ENCODE measurements at places on chromosomes 5 and 9.

DNA sequence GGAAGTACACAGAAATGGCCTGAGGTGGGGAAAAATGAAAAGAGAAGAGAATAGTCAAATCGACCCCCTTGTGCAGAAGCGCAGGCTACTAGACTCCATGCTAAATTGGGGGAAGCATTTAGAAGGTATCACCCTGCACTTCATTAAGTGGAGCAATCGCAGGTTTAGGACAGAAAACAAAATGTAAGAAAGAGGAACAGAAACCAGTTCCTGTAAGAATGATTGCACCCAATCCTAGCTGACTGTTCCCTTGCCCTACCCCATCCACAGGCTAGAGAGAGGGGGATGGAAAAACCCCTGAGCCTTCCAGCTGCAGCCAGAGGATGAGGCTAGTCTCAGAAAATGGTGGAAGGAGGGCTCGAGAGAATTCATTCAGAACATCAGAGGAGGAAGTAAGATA is 23.9 kb upstream of the PPP1R2B start:
- no peak for DNase-seq

- DNase-seq = no peak
These were observed 22.4 kb downstream of the SLC9A3 start for GRCh38 chr5:501831-502184.

- DNase-seq = no peak
These were observed 57.6 kb downstream of the JAK2 start for GRCh38 chr9:5042661-5043178.

DNA sequence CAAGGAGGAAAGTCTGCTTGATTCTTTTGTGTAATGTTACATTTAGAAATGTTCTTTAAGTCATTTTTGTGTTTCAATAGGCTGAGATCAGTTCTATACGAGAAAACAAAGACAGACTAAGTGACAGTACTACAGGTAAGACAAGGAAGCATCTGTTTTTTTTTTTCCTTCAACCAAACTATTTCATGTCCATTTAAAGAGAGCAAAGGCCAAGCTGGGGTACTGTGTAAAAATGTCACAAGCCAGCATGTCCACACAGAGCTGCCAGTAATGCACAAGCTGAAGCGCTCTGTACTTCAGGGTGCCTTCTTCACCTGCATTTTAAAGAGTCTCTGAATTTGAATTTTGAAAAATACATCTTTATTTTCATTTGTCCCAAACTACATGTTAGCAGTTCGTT is 20.2 kb upstream of the TTC23L start:
- no peak for DNase-seq

- no peak for DNase-seq
These were observed 20.8 kb upstream of the CAVIN4 start for GRCh38 chr9:100557053-100557452.

DNA sequence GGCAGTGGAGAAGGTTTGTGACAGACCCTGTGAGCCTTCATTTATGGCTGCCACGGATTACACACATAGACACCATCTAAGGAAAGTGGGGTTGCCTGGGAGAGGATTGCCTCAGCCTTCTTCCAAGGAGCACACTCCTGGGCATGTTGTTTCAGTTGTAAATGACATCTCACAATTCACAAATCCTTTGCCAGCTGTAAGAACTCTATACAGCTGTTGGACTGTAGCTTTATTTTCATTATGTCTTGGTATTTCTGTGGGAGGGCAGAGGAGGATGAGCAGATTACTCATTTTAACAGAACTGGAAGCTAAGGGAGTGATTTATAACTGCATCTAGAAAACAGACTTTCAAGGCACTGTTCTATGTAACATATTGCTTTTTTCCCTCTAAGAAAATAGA is 25.6 kb downstream of the MELK start:
- DNase-seq = peak; percentile 28

GRCh38 chr5:107968998-107969397 is 298.3 kb upstream of the EFNA5 start:
- DNase-seq = no peak

DNA sequence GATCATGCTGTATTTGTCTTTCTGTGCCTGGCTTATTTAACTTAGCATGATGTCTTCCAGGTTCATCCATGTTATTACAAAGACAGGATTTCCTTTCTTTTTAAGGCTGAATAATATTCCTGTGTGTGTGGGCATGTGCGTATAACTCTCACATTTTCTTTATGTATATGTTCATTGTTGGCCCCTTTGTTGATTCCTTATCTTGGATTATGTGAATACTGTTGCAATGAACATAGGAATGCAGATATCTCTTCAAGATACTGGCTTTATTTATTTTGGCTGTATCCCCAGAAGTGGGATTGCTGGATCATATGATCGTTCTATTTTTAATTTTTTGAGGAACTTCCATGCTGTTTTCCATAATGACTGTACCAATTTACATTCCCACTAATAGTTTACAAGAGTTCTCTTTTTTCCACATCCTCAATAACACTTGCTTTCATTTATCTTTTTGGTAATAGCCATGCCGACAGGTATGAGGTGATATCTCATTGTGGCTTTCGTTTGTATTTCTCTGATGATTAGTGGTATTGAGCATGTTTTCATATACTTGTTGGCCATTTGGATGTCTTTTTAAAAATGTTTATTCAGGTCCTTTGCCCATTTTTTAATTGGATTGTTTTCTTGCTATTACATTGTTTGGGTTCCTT is 38.0 kb downstream of the CREBRF start:
- DNase-seq = peak; percentile 82

DNA sequence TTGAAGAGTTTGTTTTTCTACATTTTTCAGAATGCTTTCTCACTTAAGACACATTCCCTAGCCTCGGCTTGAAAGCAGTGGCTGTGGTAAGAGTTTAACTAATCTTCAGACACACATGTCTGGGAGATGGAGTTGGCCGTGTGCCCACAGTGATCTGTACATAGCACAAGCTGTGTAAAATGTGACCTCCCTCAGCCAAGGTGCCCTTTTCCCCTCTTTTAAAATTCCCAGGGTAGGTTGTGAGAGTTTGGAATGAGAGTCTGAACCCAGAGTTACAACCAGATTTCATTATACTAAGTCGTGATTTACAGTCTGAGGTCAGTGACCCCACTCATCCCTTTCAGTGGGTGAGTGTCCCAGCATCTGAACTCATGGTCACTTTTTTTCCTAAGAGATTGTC is 230.4 kb downstream of the DOCK8 start:
- DNase-seq = peak; percentile 70

DNA sequence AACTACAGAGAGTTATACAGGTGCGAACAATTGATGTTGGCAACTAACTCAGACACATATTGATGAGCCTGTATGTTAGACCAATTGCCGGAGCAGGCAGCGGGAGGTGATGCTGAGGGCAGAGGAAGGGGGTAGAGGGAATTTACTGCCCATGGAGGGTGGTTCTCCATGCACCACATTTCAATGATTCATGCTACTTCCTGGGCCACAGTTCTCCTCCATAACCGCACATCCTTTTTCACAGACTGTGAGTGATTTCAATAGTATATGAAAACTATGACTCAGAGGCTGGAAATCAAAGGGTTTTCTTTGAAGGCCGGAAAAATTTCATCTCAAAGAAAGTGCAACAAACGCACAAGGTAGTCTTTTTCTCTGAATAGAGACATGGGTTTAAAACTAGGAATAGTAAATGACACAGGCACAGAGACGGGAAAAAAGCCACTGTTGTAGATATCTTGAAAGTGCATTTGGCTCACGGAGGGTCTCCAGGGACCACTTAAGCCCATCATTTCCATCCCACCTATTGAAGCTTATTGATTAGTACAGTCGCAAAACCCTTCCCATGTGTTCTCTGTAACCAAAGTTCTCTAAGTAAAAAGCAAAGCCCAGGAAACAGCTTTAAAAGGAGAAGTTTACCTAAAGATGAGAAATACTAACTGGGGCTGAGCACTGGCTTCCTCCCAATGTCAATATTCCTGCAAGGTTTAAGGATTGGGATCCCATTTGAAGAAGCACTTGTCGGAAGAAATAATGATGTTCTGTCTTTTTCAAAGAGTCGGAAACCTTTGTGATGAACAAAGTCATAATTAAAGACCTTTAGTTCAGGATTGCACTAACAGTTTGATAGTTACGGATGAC is 28.0 kb upstream of the ADAM19 start:
- DNase-seq = no peak

GRCh38 chr9:16710888-16711287 is 159.6 kb downstream of the BNC2 start:
- no peak for DNase-seq

DNA sequence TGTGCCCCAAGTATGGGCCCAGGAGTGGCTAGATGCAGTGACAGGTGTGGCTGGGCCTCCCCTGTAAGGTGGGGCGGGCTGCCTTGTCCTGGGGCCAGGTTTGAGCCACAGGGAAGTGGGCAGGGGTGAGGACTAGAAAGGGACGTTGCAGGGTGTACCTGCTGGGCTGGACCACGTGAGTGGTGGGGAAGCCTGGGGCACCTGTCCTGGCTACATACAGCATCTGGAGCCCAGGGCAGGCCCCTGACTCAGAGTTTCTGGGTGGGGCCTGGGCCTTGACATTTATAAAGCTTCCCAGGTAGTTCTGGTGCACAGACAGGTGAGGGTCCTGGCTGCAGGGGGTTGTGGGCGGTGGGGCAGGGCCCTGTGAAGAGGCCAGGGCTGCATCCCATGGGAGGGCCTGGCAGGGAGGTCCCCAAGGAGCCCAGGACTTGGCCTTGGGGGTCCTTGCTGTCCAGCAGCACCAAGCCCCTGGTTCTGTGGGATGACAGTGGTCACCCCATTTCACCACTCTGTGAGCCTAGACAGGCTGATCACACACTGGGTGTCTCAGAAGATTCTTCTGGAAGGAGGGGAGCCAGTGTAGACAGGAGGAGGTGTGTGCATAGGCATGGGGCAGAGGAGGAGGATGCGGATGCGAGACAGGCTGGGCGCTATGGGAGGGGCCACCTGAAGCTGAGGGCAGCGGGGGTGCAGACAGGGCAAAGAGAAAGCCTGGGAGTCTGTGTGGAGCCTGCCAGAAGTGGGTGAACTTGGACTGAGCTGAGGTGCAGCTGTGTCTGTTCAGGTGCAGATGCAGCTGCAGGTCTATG is 94.0 kb downstream of the PHF2 start:
- DNase-seq = peak; percentile 14

- DNase-seq = peak; percentile 97
These were observed at the start of gene PTGES for GRCh38 chr9:129752900-129753729. TSS of gene PTGES (minus strand) at chr9:129753042. CDS start at chr9:129753012, 30 bp downstream.

DNA sequence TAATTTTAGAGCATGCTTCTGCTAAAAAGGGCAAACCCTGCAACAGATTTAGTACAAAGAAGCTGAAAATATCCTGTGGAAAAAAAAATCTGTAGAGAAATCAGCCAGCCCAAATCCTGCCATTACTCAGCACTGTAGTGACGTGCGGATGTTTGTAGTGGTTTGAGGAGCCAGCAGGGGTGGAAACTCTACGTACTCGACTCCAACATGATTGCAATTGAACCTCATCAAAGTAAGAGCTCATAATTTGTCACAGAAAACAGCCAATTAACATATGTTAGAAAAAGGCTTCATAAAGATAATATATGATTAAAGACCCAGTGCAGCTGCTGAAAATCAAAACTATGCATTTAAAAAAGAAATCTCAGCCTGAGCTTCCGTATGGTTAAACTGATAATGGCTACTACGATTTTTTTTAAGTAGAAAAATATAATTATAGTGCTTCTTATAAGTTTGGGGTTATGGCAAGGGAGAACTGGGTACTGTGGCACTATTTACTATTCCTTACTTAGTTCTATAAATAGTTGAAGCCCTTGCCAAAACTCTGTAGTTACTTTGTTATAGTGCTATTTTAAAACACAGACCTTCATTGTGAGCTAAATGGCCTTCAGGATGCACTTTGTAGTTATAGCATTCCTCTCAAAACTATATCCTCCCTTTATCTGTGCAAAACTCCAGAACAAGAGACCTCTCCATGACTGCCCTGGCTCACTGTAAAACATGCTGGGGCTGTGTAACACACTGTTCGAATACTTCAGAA is 49.4 kb downstream of the MEF2C start:
- peak; percentile 88 for DNase-seq

GRCh38 chr9:110092792-110093191 is 115.2 kb downstream of the C9orf152 start:
- no peak for DNase-seq

DNA sequence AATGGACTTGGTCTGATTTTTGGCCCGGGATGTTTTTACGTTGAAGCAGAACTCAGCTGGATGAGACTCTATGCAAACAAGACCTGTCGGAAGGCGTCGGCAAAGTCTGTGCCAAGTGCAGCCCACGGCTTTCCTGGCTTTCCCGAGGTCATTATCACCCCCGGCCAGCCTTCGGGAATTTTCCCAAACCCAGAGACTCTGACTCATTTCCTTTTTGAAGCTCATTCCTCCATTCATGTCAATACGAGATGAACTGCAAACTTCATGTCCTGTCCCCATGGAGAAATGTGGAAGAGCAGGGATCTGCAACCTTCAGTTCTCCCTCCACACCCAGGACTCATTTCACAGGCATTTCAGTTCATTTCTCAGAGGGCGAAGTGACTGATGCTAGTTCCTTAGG is 95.3 kb downstream of the IRX2 start:
- DNase-seq = no peak

GRCh38 chr5:136028090-136028489 is 698 bp upstream of the TGFBI start:
- no peak for DNase-seq

- no peak for DNase-seq
These were observed 41.0 kb downstream of the NEK6 start for GRCh38 chr9:124298646-124299235.

GRCh38 chr5:54263447-54263846 is 46.9 kb downstream of the ARL15 start:
- DNase-seq = no peak

DNA sequence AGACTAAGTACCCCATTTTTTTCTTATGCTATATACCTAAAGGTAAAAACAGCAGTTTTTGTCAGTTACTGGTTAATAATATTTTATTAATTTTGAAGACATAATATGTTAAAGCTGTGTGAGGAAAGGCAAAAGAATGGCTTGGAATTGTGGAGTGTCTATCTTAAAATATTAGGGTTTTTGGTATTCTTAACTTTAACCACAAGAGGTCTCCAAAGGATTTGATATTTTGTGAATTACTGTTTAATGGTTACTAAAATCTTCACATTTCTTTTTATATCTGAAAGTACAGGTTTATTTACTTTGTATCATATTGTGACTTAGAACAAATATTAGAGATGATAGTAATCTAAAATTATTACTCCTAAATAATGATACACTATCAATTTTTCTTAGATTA is 32.0 kb upstream of the DHFR start:
- peak; percentile 35 for DNase-seq

- no peak for DNase-seq
These were observed 19.9 kb downstream of the CDC26 start for GRCh38 chr9:113255438-113255837.

DNA sequence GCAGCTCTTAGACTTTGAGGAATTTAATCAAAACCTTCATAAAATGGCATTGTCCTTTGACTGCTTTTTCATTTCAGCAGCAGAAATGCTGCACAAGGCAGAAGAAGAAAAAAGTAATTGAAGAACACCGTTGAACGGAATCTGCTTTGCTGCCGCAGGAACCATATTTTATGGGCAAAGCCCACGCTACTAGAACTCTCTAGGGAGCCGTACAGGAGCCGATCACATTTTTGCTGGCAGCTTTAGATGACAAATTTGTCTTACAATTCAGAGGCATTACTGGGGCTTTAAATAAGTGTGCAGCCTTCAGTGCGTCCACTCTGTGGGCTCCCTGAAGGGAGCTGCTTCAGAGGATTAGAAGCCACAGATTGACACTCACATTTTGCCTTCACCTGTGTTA is 5.4 kb downstream of the CFAP90 start:
- DNase-seq = no peak

All from umbilical cord (tissue), 2 donors.